ENCODE measurements at places on chromosomes 7 and 10.

DNA sequence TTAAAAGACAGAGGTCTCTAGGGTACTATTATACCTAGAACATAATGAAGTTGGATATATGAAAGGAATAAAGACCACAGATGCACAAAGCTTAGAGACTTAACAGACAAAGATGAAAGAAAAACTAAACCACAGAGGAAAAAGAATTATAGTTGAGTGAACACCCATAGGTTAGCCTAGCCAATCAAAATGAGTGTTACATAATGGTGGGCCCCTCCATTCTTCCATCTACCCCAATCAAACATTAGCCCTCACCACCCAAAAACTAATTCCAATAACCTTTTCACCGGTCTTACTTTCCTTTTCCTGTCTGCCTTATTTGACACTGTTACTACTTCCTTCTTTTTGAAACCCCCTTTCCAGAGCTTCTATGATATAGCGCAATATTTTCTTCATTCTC, 130.1 kb downstream of the ELMO1 start:
- DNase-seq: no peak

- no peak for DNase-seq
Measured at GRCh38 chr7:101917566-101917965, 100.1 kb downstream of the CUX1 start.

DNA sequence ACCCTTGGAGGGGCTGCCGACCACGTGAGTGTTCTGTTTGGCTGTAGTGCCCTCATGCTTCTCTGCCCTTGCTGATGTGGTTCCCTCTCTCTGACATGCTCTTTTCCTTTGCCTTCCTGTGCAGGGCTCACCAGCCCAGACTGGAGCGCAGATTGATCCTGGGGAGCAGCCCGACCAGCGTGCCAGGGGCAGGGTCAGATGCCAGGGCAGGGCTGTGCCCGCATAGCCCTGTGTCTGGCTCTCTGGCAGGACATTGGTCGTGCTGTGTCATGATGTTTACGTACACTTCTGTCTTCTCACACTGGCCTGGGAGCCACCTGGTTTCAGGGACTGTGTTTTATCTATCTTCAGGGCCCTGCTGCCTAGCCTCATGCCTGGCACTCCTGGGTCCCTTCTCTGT, 300.8 kb downstream of the CAMK1D start:
- DNase-seq: no peak

DNA sequence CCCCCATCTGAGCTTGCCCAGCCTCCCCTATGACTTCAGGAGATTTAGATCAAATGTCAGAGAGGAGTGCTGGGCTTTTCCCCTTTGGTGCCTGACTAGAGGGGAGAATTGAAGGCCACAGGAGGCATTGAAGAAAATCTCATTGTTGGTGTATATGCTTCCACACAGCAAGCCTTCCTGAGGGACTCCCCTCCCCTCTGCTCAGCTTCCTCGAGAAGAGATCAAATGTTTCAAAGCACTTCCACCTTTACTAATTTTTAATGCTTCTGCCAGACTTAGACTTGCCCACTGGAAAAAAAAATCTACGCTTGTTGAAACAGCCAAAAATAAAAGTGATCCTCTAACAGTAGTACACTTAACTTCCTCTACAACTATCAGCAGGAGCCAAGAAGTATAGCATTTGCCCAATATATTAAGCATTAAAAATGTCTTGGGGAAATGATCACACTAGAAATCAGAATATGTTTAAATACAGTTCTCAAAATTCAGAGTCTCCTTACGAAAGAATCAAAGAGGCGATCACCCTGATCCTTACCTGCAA, 79.3 kb downstream of the FZD1 start:
- DNase-seq: no peak

DNA sequence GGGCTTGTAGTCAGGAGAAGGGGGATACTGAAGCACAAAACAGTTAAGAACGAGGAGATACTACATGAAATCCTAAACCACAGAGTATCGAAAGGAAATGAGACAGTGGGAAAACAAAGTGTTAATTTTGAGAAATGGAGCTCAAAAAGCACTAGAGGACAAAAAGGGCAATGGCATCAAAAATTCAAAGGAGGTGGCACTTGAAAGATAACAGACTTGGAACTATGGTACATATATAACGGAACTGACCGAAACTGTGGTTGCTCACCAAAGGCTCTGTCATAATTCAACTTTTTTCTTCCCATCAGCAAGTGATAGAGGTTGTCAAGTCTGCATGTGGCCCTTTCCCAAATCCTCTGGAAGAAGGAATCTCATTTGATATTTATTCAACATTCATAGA, 97.0 kb downstream of the CABCOCO1 start:
- DNase-seq: no peak

DNA sequence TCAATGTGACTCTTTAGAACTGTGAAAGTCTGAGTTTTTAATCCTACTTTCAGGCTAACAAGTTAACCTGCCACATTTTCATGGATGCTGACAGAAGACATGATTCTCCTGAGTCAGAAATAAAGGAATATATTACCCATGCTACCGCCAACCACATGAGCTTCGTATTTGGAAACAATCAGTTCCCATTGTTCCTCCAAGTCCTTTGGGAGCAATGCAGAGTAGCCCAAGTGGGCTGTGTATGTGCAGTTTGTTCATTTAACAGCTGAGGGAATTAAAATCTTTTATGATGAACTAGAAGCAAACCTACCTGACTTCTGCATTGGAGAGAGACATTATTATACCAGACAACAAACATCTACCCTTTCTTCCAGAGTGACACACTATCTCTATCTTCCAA, 169.3 kb upstream of the BET1 start:
- DNase-seq: no peak

GRCh38 chr10:82453678-82454293, 578.8 kb downstream of the NRG3 start:
- DNase-seq: no peak

GRCh38 chr10:103941801-103942200, 23.8 kb upstream of the STN1 start:
- no peak for DNase-seq

DNA sequence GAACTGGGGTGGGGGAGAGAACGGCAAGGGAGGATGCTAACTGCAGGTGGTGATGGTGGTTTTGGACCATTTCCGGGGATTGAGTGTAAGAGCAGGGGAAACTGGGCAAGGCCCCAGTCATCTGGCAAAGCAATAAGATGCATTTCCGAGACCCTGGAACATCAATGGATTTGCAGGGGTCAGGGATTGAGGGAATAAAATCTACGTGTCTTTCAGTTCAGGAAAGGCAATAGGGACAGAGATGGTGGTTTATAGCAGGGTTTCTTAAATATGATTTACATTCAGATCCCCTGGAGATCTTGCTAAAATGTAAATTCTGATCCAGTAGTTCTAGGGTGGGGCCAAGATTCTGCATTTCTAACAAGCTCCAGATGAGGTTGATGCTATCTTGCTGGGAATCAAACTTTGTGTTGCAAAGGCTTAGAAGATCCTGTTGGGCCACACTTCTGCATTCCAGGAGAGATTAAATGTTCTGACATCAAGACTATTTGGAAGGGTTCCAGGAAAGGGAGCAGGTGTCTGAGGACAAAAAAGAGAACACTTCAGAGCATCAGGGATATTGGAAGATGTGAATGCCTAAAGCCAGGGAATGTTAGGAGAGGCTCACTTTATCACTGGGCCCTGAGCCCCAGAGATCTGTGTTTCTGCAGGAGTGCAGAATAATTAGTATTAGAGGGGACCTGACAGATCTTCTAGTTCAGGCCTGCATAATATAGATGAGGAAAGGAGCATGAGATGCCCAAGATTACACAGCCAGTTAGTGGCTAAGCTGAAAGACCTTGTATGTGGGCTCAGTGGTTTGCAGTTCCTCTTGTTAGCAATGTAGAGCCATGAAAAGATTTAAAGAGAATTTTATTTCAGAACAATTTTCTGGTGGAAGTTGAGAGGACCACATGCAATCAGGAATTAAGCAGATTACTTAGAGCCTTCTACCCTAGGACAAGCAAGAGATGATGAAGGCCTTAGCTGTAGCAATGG, 32.4 kb downstream of the BLNK start:
- DNase-seq: no peak

- no peak for DNase-seq
Measured at GRCh38 chr10:9253121-9253520, 1198.6 kb downstream of the GATA3 start.

DNA sequence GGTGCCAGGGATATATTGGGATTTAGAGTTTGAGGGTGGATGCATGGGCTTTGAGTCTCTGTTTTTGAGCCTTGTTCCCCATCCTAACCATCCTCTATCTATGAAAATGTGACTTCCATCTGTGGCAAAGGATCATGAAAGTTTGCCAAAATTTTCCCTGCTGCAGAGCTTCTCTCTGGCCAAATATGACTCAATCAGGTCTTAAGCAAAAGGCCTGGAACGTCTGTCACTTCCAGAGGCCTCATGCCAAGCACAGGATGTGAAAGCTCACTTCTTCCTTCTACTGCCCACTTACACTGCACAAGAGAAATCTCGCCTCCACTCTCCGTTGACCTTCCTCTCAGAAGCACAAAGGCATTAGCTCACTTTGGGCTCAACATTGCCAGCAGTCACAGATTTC, 696.9 kb upstream of the NRP1 start:
- DNase-seq: no peak

- DNase-seq: no peak
Measured at GRCh38 chr7:140623980-140624379, 16.6 kb downstream of the DENND2A start.

GRCh38 chr10:55019439-55019838, 218.4 kb upstream of the PCDH15 start:
- DNase-seq: no peak

DNA sequence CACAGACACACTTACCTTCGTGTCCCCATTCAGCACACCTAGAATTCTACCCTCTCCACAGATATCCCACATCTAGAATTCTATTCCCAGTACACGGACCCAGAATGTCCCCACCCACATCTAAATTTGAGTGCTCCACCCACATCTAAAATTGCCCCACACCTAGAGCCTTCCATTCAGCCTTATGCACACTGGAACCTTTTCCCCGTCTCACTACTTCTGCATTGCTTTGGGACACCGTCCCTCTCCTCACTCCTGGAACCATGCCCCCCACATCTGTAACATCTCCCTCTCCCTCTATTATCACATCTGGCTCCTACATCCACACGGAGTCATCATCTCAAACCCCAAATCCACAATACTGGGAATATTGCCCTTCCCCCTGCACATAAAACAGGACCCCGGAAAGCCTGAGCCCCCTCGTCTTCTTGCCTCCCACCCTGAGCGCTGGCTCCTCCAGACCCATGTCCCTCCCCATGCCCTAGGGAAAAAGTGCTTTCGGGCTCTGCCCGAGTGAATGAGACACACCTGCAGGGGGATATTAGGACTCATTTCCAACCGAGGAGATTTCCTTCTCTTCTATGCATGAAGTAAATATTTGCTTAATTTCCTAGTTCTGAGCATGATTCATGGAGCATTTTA, 125.8 kb upstream of the UNC5B start:
- peak; percentile 5 for DNase-seq
